ENCODE measurements at places on chromosomes 2 and 18.

DNA sequence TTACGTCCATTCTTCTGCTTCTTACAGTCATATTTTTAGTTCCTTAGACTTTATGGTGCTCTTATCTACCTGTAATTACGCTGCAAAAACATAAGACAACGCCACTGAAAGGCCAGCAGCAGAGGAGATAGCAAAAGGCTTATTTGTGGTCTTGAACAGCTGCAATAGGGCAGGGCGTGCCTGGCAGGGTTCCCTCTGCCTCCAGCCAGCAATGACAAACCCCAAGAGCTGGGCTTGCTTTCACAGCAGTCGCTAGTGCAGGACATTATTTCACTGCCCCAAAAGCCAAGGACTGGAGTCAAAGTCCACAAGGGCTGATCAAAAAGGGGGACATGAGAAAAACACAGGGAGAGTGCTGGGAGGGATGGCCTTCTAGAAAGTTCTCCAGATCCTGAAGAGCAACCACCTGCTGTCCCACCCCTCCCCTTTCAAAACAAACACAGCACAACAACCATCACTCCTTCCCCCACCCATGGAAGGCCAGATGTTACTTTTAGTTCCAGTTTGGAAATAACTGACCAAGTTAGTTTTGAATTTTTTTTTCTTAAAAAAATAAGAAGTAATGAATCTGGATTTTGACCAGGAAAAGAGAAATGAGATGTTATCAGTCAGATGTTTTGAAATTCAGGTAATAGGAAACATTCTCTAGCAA is 127.8 kb downstream of the RBMS1 start:
- DNase-seq = peak; percentile 76

GRCh38 chr2:10383960-10384734 is 64.0 kb downstream of the ODC1 start:
- DNase-seq = no peak

GRCh38 chr2:176650104-176650837 is 381.0 kb downstream of the MTX2 start:
- no peak for DNase-seq

DNA sequence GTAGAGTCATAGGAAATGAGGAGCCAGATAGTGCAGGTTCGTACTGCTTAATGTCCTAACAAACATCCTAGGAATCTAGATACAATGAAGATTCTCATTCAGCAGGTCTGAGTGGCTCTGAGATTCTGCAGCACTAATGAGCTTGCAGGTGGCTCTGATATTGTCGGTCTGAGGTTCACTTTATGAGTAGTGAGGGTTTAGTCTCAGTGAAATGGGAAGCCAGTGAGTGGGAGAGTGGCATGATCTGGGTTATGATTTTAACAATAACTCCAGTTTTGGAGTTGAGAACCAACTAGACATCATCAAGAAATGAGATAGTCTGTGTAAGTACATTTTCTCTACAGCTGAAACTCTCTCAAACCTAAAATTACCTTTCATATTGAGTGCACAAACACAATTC is 166.8 kb upstream of the SP5 start:
- no peak for DNase-seq

DNA sequence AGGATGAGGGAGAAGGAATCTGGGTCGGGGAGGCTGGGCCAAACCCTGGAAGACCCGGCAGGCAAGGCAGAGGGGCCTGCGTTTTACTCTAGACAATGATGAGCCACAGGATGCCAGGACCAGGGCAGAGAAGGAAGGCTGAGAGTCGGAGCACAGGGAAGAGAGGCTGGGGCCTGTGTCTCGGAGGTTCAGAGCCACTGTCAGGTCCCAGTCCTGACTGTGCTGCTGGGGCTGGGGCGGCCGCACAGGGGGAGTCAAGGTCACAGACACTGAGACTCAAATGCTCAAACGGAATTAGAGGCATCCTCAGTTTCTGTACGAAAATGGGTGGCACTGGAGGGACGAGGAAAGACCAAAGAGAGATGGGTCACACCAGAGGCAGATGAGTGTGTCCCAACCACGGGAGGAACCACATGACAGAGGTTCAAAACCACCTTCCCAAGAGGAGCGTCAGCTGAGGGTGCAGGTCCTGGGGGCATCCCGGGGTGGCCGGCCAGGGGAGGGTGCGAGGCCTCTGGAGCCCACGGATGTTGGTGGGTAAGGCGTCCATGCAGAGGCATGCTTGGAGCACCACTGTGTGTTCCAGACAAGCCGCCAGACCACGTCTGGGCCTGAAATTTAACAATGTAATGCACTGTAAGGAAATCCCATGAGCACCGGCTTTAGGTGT is 14.7 kb downstream of the HDAC4 start:
- DNase-seq = no peak

DNA sequence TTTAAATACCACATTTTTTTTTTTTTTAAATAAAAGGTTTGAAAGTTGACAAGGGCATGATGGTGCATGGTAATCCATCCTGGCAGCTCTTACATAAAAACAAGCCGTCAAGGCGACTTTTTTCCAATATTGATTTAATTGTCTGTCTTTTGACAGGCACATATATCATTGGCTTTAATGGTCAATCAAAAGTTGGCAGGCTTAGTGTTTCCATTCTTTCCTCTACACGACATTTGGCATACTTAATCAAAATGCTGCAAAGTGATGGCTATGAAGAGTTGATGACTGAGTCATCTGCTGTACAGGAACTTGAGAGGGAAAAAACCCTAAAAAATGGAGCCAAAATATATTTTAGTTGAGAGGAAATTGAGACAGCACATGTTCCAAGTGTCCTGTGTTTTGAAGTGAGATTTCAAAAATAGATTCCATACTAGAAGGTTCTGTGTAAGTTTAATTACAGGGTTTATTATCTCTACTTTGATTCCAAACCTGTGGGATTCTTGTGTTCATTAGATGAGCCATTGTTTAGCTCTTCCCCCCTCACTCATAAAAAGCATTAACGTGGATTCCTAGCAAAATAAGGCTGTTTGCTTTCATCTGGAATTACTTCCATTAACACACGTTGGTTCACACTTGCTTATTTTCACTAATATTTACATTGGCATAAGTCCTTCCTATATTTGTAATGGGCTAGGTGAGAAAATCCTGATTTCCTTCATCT is 3.2 kb downstream of the TSHZ1 start:
- peak; percentile 38 for DNase-seq

Measured in large intestine (tissue), 12 donors.